ENCODE measurements at places on chromosomes 11 and 22.

- peak; percentile 46 for DNase-seq
Observed at GRCh38 chr11:19311308-19312030, 70.7 kb upstream of the E2F8 start.

DNA sequence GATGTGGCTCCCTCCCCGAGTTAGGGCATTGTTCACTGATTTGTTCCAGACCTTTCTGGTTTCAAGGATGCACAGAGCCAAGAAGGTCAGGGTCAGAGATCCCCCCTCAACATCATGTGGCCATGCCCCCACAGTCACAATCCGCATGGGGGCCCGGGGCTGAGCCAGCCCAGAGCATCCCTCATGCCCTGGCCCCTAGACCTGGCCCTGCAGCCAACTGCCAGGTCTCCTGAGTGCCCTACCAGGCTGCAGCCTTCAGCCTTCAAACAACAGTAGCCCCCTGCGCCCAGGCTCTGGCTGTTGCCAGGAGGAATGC, 142.4 kb downstream of the CRYBB2 start:
- no peak for DNase-seq

GRCh38 chr11:114816791-114817190, 138.5 kb downstream of the NXPE2 start:
- no peak for DNase-seq

DNA sequence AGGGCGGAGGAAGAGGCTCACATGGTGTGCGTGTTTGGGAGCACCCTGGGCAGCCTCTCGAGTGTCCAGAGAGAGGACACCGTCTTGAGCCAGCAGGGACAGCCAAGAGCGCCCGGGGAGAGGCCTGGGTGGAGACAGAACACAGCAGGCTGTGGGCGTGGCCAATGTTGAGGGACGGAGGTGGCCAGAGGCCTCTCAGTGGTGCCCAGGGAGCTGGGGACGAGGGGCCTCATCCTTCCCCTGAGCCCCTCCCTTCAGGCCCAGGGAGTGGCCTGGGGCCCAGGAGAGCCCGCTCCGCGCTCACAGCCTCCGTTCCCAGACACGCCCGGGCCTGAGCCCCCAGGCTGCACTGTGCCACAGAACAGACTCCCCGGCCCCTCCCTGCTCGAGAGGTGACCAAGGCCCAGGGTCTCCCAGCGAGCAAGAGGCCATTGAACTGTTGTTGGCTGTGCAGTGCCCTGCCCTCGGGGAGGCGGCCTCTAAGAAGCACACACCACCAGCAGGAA, 48.4 kb downstream of the CDKN1C start:
- no peak for DNase-seq

DNA sequence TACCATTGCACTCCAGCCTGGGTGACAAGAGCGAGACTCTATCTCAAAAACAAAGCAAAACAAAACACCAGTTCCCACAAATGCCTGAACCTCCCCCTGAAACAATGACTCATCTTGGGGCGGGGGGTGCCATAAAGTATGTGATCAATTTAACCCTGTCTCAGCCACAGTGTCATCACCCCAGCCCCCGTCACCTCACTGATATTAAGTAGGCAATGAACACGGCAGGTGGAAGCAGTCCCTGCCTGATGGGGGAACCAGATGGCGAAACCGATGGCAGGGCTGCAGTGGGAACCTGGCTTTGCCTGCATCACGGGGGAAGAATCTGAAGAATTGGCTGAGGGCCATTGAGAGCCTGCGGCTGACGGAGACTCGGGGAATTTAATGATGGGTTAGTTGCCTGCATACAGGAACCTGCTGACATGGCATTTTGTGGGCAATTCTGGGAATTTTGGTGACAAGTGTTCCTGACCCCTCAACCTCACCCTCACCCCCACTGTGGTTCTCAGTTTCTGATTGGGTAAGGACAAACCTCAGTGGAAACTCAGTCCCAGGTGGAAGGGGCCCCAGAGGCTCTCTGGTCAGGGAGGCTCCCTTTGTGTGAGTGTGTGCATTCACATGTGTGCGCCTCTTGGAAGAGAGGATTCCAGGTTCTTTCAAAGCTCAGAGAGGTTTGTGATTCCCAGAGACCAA, 39.1 kb upstream of the SHISAL1 start:
- peak; percentile 35 for DNase-seq

DNA sequence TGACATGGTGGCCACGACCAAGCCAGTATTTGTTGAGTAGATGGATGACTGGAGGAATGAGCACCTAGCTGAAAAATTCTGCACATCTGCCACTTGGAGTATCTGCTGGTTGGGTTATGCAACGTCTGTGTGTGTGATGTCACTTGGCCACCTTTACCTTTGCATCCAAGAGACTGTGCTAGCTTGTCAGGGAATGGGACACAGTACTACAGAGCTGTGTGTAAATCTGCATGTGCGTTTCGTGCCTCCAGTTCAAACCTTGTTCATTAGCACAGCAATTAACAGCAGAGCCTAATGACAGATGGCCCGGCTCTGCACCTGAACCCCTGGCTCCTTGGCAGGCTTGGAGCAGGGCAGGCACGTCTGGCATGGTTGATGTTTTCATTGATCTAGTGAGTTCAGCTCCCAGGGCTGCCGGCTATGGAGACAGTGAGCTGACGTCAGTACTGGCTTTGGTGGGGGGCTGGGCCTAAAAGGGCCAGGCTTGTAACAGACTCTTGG, 188.4 kb upstream of the NAV2 start:
- no peak for DNase-seq

GRCh38 chr22:28815111-28815510, 14.7 kb upstream of the XBP1 start:
- DNase-seq = no peak

DNA sequence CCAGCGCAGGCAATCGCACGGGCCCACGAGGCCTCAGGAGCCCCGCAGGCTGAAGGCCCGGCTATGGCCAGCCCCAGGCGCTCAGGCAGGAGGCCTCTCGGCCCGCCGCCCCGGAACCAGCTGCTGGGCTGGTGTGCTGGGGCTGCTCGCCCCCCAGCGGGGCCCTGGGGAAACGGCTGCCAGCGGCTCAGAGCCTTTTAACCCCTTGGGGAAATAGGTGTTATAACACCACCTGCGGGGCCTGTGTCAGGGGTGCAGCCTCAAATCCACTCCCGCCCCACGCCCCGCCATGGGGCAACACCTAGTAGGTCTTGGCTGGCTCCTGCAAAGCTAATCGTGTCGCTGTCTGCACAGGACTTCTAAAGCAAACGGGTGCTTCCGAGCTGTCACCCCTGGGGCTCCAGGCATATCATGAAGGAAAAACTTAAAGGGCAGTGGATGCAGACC, 237.4 kb downstream of the TTC28 start:
- peak; percentile 87 for DNase-seq

- DNase-seq = no peak
Observed at GRCh38 chr11:36565031-36565610, 2.7 kb upstream of the RAG1 start.

GRCh38 chr11:109847621-109848020, 245.6 kb upstream of the ZC3H12C start:
- DNase-seq = no peak

GRCh38 chr11:122331079-122331478, 215.1 kb upstream of the BLID start:
- no peak for DNase-seq

DNA sequence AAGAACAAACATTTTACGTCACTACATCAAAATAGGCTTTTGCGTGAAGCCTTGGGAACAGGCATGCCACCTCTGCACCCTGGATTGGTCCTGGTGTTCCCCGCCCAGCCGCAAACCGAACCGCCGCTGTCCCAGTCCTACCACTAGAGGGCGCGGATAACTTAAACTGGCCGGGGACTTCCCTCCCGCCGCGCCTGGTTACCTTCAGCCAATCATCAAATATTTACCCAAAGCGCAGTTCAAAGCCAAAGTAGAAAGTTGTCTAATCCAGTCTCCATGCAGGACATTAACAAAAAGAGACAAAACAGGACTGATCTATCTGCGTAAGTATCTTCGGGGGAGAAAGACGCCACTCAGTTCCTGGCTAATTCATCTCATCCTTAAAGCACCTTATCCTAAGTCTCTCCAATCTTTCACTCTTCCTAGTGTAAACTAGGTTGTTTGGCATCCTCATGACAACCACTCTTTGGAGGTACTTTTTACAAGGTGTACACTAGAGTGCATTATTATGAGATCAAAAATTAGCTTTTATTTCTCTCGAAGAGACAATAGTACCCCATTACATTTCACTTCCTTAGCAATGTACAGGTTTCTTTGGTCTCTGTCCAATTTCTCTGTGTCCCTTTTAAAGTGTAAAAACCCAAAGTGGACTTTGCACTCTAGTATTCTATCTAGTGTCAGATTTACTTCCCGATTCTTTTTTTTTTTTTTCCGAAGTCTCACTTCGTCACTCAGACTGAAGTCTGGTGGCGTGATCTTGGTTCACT, 3.9 kb upstream of the CRY2 start:
- peak; percentile 90 for DNase-seq

- DNase-seq = no peak
Observed at GRCh38 chr11:118380571-118380970, 20.8 kb upstream of the ATP5MG start.

- DNase-seq = no peak
Observed at GRCh38 chr11:82043316-82043715, 690.3 kb downstream of the FAM181B start.

DNA sequence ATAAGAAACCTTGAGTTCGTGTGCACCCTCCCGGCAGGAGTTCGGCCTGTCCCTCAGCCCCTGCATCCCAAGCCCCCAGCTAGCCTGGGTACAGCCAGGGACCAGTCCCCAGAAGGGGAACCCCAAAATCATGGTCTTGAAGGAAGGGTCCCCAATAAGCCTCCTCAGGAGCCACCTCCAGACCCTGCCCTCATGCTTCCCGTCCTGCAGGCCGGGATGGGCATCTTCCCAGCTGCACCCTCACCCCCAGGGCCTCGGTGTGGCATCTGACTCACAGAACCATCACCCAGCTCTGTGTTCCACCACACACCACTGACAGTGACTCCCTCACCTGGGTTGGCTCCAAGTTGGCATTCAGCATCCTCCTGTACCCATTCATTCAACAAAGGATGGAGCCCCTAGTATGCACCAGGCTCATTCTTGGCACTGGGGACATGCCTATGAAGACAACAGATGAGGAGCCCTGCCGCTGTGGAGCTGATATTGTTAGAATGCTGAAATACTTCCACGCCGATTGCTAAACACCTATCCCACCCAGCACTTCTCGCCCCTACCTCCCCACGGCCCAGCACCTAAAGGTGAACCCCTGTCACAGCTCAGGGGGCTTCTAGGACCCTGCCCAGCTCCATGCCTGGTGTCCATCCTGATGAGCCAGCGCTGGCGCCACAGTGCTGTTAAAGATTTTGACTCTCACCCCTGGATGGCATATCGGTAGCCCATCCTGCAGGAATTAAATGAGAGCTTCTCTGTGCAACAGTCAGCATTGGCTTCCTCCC, 77.8 kb downstream of the BUD13 start:
- no peak for DNase-seq

DNA sequence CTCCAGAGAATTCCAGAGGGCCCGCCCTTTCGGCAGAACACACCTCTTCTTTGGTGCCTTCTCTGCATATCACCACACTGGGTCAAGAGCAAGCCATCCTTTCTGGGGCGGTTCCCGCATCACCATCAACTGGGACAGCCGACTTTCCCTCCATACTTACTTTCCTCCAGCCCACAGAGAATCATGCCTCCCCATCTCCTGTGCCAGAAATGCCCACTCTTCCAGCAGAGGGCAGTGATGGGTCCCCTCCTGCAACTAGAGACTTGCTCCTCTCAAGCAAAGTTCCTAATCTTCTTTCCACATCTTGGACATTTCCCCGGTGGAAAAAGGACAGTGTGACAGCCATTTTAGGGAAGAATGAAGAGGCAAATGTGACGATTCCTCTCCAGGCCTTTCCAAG, 157.7 kb downstream of the C11orf91 start:
- peak; percentile 29 for DNase-seq

DNA sequence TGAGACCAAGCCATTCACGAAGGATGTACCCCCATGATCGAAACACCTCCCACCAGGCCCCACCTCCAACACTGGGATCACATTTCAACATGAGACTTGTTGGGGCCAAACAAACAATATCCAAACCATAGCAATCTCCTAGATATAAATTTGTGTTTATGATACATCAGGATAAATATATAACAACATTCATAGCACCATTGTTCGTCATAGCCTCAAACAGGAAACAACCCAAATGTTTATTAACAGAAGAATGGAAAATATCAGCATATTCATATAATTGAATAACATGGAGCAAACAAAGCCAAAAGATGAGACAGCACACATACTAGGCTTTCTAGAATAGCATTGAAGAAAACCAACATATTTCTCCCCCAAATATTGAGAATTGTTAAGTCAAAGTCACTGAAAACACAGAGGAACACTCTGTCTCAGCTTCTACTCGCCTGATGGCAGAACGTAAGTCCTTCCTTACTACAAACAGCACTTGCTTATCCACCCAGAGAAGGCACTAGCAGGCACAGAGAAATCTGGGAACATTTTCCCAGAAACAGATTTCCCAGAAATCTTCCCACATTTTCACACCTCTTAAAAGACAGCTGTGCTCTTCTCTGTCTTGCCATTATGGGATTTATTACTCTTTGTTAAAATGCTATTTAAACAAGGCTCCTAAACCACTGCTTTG, 8.1 kb upstream of the GDPD4 start:
- DNase-seq = no peak

DNA sequence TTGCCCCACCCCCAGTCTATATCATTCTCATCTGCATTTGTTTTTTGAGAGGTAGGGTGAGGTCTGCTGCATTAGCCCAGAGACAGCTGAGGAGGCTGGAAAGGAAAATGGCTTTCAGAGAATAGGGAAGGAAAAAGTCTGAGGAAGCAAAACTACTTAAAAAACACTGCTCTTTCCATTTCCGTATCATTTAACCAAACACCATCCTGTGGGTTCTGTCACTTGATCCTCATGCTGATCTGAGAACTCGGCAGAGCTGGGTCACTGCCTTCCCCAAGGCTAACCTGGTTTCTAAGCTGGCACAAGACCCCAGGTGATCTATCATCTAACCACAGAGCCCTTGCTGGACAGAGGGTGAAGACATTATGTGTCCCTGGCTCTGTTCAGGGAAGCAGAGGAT, 1.2 kb downstream of the FOLR2 start:
- DNase-seq = no peak

DNA sequence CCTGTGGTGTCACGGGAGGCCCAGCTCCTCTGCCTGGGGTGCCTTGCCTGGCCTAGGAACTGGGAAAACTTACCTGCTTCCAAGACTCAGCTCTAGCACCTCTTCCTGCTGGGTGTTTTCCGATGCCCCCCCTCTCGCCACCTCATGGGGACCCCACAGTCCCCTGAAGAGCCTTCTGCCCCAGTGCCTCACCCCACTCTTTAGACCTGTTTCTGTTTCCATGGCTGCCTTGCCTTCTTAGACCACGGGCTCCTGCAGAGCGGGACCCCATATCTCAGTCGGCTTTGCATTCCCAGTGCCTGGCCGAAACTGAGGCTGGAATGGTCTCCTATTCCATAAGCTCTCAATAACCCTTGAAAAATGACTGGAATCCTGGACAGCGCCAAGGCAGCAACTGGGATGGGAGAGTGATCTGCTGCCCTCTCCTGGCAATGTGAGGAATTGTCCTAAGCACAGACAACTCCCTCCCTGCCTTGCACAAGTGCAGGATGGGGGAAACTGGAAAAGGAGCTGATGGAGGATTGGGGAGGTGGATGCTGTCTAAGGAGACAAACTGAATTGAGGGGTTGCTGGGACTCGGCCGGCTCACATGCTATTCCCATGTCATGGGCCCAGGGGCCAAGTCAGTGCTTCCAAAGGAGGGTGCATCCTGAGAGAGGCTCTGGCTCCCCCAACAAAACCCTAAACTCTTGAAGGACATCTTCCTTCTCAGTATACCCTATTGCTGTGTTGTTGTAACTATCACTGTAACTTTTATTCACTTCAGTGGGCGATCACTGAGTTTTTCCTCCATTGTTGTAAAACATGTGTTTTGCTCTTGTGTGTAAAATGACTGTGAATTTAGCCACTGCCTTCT, 26.6 kb upstream of the IL17RA start:
- DNase-seq = peak; percentile 54

- DNase-seq = no peak
Observed at GRCh38 chr11:34899633-34900016, 16.6 kb downstream of the APIP start.

Data from activated CD4-positive, alpha-beta T cell treated with anti-CD3 and anti-CD28 coated beads, Interleukin-2, amount 50 U/mL, for 16 hours (primary cell).